ENCODE measurements at places on chromosomes 3 and 15.

GRCh38 chr3:151226825-151227224 is 23.8 kb upstream of the GPR171 start:
- no peak for DNase-seq

DNA sequence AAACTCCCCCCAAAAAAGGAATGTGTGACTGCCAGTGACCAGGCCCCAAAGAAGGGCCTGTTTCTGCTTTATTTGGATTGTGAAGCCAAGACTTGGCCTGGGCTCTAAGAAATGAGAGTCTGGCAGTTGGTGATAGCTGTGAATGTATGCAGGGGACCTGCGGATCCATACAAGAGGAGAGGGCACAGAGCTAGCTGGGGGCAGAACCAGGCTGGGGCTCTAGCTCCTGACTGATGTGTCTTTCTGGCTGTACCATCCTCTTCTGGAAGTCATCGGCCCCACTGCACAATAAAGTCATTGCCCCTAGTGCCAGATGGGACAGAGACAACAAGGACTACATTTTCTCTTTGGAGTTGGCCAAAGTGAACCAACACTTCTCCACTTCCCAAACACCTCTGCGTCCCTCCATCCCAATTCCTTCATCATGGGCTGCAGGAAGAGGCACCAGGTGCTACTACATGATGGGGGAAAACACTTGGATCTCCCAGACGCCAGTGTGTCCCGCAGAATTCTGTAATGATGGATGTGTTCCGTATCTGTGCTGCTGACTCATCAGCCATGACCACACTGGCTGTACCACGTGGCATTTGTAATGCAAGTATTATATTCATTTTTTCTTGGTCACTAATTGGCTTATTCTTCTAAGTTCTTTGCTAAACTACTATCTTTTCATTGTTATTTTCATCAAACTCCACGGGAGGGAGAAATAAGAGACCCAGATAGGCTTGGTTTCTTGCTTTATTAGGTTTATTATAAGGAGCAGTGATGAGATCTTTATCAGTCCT is 1.7 kb upstream of the PLA2G4F start:
- no peak for DNase-seq

- no peak for DNase-seq
These were observed 34.1 kb downstream of the TMEM158 start for GRCh38 chr3:45191924-45192417.

DNA sequence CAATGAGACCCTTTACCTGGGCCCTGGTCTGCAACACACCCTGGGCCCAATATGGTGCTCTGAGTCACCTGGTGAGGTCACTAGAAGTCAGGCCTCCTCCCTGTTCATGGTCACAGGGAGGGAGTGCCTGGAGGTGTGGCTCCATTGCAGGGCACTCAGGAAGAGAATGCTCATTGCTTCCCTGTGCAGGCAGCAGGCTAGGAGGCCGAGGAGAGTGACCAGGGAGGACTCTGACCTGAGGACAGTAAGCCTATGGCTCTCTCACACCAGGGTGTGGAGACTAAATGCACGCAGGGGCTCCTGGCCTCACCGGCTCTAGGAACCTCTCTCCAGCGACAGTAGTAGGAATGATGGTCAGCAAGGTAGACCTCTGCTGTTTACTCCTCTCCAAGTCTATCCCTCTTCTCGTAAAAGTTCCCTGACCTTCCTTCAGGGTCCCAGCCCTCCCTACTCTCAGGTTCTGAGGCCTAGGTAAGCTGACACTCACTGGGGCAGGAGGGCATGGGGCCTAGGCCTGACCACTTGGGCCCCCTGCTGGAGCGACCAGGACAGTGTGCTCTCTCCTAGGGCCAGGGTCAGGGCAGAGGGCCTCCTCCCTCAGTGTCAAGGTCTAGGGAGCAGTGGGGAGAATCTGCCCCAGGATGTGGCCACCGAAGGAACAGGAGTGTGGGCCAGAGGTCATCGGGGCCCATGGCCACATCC is 9.6 kb upstream of the SLCO2A1 start:
- no peak for DNase-seq

DNA sequence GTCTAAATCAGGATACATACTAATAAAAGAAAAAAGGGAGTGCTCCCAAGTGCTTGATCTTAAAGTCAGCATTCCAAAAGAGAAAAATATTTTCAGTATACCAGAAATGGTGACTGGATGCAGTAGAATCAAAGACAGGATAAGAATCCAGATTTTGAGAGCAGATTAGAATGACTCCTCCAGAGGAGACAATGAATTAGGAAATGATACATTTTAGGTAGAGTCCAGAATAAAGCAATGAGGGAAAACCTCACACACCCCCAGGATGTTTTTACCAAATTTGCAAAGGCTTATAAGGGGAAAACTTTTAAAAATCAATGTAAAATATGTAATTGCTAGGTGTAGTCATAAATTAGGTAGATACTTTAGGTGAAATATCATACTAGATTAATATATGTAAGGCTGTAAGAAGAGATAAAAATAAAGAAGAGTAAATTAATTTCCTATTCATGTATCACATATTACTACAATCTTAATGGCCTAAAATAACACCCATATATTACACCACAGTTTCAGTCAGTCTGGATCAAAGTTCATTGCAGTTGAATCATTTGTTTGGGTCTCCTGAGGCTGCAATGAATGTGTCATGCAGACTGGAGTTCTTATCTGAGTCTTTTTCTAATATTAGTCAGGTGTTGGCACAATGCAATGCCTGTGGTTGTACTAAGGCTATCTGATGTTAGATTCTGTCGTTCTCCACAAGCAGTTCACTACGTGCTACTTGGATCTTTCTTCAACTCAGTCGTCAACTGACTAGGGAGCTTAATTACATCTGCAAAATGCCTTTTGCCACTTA is 547.8 kb upstream of the EPHA6 start:
- no peak for DNase-seq

DNA sequence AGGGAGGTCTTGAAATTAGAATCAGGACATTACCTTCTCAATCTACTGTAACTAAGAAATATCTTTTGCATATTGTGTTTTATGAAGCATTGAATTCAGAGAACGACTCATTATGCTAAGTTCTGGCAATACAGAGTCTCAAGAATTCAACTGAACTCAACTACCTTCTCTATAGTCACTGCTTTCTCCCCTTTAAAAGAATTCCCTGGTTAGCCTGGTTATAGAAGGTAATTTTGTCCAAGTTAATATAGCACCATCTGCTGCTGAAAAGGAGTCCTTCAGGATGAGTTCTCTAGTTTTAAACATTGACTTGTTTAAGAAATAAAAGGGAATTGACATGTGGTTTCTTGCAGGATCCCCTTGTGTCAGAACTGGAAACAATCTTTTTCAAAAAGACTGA is 60.2 kb downstream of the IL16 start:
- DNase-seq = peak; percentile 53

DNA sequence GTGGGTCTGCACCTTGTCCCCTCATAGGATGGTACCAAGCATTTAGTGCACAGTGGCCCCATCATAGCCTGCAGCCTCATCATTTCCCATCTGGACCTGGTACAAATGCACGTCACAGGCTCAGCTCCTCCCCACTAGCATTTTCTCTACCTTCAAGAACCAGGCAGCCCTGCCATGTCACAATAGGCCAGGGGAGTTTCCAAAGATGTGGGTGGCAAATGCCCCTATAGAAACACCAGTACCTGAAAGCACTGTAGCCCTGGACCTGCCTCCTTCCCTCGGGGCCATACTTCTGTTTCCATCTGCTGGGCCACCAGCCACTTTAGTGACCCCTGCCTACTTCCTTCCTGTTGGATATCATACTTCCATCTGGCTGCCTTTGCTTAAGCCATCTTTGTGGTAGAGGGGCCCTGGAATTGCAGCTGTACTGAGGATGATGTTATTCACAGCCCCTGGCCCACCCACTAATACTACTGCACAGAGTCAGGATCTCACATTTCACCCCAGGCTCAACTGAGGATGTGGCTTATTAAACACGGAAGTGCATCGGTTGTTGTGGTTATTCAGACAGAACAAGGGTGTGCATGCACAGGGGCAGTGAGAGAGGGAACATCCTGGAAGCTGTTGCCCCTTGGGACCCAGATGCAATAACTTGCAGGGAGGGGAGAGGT is 3.8 kb downstream of the TCTA start:
- no peak for DNase-seq

DNA sequence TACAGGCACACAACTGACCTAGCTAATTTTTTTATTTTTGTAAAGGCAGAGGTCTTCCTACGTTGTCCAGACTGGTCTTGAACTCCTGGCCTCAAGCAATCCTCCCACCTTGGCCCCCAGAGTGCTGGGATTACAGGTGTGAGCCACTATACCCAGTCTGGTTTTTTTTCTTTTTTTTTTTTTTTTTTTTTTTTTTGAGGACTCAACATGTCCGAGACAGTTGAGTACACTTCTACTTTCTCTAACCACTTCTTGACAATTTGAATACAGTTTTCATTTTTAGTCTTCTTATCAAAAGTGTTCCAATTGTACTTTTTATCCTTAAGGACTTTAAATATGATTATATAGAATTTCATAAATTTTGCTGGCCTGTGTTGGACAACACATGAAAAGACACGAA is 7.4 kb upstream of the GSK3B start:
- no peak for DNase-seq

DNA sequence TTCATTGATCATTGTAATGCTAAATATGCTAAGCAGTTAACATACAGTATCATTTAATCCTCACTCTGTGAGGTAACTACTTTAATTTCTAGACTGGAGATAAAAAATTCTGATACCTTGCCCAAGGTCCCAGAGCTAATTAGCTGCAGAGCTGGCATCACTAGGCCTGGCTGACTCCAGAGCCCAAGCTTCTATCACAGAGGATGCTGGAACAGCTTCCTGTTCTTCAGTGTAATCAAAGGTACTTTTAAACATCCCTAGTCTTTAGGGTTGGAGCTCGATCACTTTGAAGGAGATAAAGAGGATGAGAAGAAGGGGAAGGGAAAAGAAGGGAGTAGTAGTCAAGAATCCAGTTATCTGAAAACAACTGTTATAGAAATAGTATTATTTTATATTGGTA is 37.1 kb upstream of the BOC start:
- no peak for DNase-seq

DNA sequence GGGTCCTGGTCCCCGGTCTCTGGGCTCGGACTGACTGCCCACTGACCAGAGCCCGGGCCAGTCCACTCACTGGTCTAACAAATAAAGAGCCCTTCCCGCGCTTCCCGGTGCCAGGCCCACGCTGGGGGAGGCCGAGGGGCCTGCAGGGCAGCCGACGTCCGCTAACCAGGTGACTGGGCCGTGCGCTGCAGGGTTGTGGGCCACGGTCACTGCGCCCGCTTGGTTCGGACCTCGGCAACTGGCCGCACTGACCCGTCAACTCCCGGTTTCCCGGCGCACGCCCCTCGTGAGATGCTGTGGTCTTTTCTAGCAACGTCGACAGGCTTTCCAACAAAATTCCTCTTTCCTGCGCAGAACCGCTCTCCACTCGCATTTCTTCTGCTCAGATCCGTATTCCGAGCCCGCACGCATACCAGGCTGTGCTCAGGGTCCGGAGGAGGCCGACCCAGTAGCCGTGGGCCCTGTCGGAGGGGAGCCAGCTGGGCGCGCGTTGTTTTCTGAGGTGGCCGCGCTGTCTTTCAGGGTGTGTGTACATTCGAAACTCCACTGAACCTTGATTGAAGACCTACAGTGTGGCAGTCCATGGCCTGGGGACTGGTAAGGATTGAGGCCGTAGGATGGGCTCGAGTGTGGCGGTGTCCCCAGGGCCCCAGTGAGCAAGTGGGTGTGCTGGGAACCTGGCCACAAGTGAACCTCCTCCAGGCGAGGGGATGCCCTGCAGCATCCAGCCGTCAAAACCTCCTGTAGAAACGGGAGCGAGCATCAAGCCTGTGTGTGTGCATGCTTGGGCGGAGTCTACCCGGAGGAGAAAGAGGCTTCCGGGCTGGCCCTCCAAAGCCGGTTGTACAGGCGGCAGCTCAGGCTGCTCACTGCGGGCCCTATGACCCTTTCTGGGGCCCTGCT is 875 bp upstream of the NT5DC2 start:
- DNase-seq = peak; percentile 63

- no peak for DNase-seq
These were observed 9.5 kb upstream of the TRIM69 start for GRCh38 chr15:44726568-44727484.

DNA sequence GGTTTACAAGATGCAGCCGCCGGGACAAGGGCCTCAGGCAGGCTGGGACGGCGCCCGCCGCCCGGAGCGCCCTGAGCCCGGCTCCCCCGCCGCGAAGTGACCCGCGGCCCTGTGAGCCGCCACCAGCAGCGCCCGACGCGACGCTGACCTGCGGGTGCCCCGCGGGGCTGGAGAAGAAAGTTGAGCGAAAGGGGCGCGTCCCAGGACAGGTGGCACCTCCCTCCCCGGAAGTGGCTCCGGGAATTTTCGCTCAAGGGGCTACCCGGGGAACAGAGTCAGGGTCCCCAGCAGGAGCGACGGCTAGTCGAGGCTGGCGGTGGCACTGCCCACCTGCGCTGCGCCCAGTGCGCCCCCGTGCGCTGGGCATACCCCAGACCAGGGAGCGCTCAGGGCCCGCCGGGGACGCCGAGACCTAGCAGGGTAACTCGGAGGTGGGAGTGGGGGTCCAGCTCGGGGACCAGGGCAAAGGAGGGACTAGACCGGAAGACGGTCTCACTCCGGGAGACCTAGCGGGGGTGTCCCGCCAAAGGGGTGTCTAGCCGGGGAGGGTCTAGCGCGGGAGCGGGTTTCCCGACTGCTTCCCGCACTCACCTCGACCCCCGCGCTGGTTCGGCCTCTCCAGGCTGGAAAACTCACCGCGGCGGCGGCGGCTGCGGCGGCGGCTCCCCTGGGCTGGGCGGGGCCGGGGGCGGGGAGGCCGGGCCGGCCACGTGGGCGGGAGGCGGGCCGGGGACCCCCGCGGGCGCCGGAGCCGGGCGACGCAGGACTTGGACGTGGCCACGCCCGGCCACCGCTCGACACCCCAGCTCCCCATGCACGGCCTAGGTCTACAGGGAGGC is 18.4 kb downstream of the SPATA12 start:
- DNase-seq = peak; percentile 64

DNA sequence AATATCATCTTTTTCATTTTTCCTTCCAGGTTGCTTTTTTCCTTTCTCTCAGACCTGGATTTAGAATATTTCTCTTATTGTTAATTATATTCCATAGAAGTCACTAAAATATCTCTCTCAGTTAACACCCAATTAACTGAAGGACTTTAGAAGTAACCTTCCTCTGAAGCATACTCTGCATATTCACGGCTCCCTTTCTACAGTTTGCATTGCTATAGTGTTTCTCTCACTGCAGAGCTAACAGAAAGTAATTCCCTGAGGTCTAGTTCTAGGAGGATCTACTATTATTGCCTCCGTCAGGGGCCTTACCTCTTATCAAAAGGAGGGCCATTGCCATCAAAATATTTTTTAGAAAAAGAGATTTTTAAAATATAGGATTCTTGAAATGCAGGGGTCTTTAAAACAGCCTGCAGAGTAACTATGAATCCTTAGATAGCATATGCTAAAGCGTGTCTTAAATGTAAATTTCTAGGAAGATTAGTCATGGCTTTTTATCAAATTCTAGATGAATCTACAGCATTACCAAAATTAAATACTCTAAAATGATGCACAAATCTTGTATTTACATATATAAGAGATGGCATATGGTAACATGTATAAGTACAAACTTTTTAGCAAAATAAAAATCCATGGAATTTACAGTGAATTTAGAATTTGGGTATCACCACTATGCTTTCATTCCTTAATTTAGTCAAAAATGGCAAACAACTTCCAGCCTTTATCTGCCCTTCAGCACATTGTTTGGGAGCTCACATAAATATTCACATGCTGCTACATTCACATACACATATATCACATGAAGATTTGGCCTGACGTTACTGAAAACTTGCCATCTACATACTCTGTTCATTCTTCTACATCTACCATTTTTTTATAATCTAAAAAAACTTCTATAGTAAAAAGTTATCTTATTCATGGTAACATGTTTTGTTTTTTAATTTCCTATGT is 696.8 kb downstream of the OTOL1 start:
- no peak for DNase-seq

- DNase-seq = no peak
These were observed 20.3 kb downstream of the CISH start for GRCh38 chr3:50591196-50591741.
